Activated B cell treated with CpG ODN at 0.5 μM for 24 hours (primary cell): ENCODE measurements at places on chromosomes 4 and X.

DNA sequence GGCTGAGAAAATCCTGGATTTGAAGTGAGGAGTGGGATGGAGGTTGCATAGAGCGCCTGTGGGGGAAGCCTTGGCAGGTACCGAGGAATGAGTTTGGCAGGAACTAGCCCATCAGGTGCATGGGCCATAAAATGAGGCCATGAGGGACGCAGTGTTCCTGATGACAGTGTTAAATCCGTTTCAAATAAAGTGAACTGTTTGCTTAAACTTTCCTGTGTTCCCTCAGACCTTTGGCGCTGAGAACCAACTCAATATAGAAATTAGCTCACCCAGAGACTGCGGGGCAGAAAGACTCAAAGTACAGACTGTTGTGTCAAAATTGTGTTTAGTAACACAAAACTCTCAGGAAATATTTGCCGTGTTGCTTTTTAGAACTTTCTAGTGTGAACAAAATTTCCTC is 250.0 kb upstream of the NR3C2 start:
- no peak for DNase-seq

DNA sequence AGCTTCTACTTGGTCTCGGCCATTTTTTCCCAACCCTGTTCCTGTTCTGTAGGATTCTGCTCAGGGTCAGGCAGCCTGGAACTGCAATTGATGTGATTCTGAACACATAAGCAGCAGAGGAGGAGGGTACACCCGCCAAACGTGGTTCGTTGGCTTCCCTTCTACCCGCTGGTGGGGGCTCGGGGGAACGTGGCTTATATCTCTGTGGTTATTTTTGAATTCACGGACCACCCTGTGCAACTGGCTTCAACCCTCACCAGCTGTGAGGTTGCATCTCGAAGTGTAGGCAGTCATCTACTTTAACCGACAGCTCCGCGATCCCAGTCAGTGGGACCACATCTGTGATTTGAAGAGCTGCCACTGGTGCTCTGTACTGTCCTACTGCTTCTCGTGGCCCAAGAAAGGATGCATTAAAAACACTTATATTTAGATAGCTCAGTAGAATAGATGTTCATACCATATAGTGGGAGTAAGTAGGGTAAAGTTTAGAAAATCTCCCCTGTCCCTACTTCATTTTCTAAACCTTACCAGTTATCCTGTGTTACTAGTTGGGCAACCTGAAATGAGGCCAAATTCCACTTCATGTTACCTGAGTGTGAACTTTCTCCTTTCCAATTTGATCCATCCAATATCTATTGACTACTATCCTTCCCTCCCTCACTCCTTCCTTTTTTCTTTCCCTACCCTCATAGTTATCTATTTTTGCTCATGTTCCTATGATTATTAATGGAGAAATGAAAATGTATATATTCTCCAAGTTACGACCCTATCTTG is 80.4 kb upstream of the BCOR start:
- no peak for DNase-seq

DNA sequence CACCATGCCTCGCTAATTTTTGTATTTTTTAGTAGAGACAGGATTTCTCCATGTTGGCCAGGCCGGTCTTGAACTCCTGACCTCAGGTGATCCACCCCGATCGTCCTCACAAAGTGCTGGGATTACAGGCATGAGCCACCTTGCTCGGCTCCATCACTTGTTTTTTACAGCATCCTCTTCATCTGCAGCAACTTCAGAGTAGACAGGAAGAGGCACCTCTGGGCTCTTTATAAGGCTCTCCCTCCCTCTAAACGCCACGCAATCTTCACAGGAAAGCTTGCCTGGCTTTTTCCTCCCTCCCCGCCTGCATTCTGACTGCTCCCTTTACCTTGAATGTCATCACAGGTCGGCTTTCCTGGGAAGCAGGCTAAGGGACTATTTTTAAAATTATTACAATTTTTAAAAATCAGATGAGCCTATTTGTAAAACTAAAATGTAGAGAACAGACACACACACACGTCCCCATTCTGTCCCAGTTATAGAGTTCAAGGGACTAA is 111.5 kb upstream of the LDB2 start:
- DNase-seq: no peak

GRCh38 chrX:136192839-136193414 is 45.6 kb downstream of the FHL1 start:
- DNase-seq: no peak

GRCh38 chr4:7902101-7902553 is 37.5 kb downstream of the AFAP1 start:
- DNase-seq: no peak

- DNase-seq: no peak
Observed at GRCh38 chrX:155592331-155592730, 20.4 kb downstream of the TMLHE start.

GRCh38 chr4:13980317-13981310 is 353.1 kb upstream of the BOD1L1 start:
- DNase-seq: no peak

GRCh38 chr4:43394976-43395375 is 502.5 kb downstream of the GRXCR1 start:
- no peak for DNase-seq

DNA sequence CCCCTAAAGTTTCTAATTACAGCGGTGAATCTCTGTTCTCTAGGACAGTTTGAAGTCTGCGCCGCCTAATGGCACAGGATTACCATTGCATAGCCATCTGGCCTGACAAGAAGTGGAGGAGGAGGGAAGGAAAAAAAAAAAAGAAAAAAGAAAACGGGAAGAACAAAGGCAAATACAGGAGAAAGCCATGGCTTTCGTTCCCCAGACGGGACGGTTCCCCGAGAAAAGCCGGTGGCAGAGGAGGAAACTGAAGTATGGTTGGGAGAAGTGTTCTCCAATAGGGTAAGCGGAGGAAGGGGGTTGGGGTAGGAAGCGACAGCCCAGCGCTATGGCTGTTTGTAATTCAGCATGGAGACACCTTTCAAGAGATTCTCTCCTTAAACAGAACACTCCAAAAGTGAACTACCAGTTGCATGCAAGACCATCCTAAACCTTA is 80.8 kb downstream of the HMGN5 start:
- DNase-seq: peak; percentile 15

DNA sequence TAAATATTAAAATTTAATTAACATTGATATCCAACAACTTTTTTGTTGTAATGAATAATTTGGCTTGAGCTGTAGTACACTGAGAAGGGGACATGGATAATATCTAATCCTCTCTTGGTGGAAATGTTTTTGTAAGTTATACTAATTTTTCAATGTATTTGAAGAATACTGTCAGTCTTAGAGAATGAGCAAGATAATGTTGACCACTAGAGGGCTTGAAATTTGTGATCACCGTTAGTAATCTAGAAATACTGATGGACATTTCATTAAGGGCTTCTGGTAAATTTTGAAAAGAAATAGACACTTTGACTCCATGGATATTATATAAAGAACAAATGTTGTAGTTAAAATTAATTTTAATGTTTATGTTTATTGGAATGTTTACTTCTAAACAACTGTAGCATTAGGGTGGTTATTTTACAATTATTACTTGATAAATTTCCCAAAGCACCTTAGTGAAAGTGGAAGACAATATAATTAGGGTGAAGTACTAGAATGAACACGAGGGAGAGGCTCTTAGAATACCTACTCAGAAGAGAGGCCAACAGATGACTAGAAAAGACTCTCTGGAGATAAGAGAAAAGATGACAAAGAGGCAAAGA is 20.0 kb upstream of the CAMK2D start:
- no peak for DNase-seq

DNA sequence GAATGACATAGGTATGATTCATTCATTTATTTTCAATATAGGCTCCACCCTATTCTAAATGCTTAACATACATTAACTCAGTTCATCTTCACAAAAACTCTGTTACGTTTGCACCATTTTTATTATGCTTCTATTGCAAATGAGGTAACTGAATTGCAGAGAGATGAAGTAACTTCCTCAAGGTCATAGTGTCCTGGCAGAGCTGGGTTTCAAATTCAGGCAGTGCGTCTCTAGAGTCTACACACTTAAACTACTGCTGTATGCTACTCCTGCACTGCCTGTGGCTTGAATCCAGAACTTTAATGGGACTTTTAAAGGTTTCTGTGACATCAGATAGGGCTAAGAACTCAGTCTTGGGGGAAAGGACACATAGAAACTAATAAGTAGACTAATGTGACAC is 413.4 kb downstream of the UBE2NL start:
- no peak for DNase-seq

- no peak for DNase-seq
Observed at GRCh38 chrX:154602226-154602625, 16.9 kb downstream of the CTAG1B start.

GRCh38 chr4:125315576-125316400 is 1.0 kb downstream of the FAT4 start:
- no peak for DNase-seq

- no peak for DNase-seq
Observed at GRCh38 chrX:48487362-48487798, 11.4 kb downstream of the FTSJ1 start.

GRCh38 chr4:7637971-7638370 is 203.2 kb upstream of the PSAPL1 start:
- DNase-seq: no peak

DNA sequence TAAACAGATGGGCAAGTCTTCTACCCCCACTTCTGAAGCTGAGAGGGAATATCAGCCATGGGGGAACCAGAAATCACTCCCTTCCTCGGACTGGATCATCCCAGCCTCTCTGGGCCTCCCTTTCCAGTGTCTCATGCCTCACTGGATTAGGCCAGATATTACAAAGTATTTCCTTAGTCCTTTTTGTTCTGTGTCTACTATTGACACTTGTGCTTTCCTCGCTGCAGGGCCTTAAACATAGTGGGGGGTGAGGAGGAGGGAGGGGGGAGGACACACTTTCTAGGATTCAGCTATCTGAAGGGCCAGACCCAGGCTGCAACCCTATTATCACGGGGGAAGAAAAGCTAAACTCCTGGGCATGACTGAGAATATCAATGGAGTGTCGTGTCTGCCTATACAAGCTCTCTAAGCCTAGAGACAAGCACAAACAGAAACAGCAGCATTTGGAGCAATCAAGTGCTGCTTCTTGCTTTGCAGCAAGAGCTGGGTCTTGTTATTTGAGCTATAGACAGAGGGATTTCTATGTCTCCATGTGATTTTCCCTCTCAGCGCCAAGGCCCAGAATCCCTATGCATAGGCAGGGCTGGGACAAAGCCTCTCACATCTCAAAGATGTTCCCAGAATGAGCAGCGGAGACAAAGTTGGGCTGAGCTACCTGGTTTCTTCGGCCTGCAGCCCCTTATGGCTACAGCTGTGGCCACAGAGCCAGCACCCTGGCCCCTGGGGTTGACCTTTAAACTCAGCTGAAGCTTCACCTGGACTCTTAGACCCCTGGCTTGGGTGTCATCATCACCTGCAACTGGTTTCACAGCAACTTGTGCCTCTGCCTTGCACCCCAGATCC is 20.2 kb downstream of the PJA1 start:
- no peak for DNase-seq

DNA sequence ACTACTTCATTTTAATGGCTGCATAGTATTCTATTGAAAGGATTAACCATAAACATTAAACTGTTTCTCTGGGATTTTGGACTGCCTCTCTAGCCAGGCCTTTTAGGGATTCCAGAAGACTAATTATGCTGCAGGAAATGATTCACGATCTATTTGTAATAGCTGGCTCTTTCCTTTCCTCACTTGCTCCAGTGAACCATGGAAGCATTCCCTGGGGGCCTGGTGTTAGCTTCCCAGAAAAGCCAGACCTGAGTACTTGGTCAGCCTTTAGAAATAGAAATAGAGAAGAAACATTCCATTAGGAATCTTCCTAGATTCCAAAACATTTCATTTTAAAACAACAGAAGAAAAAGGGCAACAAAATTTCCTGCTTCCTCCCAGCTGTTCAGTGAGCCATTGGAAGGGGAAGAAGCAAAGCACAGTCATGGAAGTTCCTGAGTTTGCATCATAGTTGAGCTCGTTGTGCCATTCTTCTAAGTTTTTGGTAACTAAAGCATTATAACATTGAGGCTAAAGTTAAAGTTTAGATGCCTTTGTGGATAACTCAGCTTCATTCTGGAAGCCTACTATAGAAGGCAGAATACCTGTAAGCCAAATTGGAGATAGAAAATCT is 83.5 kb downstream of the NPNT start:
- no peak for DNase-seq

DNA sequence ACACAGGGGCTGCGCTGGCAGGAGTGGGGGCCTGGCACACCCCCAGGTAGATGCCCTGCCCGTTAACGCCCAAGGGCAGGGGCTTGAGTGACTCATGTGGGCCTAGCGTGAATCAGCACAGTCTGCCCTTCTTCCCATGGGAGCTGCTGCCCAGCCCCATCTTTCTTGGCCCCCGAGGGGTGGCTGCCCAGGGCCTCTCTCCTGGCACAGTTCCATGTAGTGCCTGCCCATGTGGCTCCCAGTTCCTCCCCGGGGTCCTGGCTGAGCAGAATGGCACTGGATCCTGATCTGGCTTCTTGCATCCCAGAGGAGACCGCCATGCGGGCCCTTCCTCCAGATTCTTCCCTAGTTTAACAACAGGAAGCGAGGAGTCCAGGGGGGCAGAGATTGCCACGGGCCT is 2.1 kb upstream of the AVPR2 start:
- no peak for DNase-seq

GRCh38 chrX:1502241-1502640 is 34.7 kb downstream of the P2RY8 start:
- DNase-seq: peak; percentile 73

GRCh38 chr4:151573474-151573873 is 164.5 kb downstream of the FHIP1A start:
- no peak for DNase-seq

GRCh38 chr4:126440297-126440696 is 1125.5 kb downstream of the FAT4 start:
- no peak for DNase-seq

DNA sequence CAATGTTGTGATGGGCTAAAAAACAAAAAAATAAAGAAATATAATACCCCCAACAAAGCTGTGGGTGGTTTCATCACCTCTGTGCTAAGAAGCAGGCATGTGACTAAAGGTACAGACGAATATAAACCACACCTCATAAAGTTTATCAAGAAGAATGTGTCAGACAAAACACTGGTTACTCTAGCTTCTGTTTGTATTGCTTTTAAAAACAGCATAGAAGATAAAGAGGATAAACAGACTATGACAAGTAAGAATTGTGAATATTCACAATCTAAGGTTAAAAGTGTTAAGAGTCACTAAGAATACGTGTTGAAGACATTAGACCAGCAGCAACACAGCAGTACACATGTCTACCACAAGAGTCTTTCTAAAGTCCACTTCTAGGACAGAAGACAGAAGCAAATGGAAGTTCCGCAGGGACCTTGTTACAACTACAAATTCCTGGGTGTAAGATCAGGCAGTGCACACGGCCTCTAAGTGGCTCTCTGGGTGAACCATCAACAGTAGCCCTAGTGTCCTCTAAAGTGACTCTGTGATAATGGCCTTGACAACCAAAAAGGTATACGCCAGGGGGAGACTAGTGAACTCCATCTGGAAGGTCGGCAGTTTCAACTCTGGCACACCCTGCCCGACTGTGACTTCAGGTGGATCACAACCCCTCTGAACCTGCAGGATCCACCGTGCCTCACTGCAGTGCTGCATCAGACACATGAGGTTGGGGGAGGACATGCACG is 8.3 kb upstream of the FGFBP2 start:
- no peak for DNase-seq
